Left colon (tissue), 2 donors: ENCODE measurements at places on chromosomes 16 and 17. TPM values are rescaled to one million over a fixed set of nuclear protein-coding genes. Genes with fewer than 3 reads are reported as not detected.

KIFC3 gene
- total RNA-seq, result 4.3 TPM

GLTPD2 gene
- 0.49 TPM for total RNA-seq

NPIPB13 gene
- total RNA-seq, result 21.1 TPM

PSMD12 gene
- 36.9 TPM for total RNA-seq

SYT17 gene
- 9.1 TPM for total RNA-seq

CSF3 gene
- total RNA-seq, result 0.20 TPM

TP53TG3 gene
- total RNA-seq, result not detected

IRF8 gene
- total RNA-seq, result 41.9 TPM

ADCY9 gene
- 27.2 TPM for total RNA-seq

TPSB2 gene
- 18.6 TPM for total RNA-seq

SLFN11 gene
- total RNA-seq, result 7.7 TPM

SLC12A3 gene
- not detected for total RNA-seq

TLCD1 gene
- 12.8 TPM for total RNA-seq

TAC4 gene
- total RNA-seq, result not detected

KRTAP4-1 gene
- not detected for total RNA-seq

MT4 gene
- total RNA-seq, result not detected

RNU2-1 gene
- total RNA-seq, result 6,579 TPM

KCNJ16 gene
- total RNA-seq, result 0.22 TPM

BIRC5 gene
- total RNA-seq, result 10.1 TPM

PHAF1 gene
- 11.3 TPM for total RNA-seq

CASKIN1 gene
- 0.15 TPM for total RNA-seq

PALB2 gene
- 8.9 TPM for total RNA-seq

PRAC1 gene
- 261 TPM for total RNA-seq

GP1BA gene
- total RNA-seq, result not detected

KREMEN2 gene
- 1.1 TPM for total RNA-seq

LDHD gene
- 89.2 TPM for total RNA-seq

CCDC40 gene
- 2.1 TPM for total RNA-seq

TMEM235 gene
- not detected for total RNA-seq

MYL4 gene
- not detected for total RNA-seq

TPSD1 gene
- total RNA-seq, result 2.8 TPM

HAGH gene
- total RNA-seq, result 85.0 TPM

CCDC78 gene
- 0.75 TPM for total RNA-seq

PYY gene
- 61.2 TPM for total RNA-seq

SLC5A10 gene
- total RNA-seq, result not detected

BCAR1 gene
- 145 TPM for total RNA-seq

KRTAP4-5 gene
- not detected for total RNA-seq

TBC1D3H gene
- total RNA-seq, result not detected
